ENCODE measurements at places on chromosomes 2 and 18.

DNA sequence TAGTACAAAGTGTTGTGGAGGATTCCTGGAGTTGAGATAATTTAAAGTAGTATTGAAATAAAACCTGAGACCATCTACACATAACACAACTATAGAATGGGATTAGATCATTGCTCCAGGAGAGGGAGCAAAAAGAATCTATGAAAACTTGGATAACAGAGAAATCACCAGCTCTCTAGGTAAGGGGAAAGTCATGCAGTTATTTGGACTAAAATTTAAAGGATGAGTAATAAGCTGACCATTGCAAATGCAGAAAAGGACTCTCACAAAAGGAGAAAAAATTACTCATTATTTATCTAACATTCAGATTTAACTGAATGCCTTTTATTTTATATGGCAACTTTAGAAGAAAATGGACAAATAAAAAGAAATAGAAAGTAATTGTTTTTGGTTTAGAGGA lies 1399.8 kb upstream of the ACVR2A start:
- DNase-seq: no peak

DNA sequence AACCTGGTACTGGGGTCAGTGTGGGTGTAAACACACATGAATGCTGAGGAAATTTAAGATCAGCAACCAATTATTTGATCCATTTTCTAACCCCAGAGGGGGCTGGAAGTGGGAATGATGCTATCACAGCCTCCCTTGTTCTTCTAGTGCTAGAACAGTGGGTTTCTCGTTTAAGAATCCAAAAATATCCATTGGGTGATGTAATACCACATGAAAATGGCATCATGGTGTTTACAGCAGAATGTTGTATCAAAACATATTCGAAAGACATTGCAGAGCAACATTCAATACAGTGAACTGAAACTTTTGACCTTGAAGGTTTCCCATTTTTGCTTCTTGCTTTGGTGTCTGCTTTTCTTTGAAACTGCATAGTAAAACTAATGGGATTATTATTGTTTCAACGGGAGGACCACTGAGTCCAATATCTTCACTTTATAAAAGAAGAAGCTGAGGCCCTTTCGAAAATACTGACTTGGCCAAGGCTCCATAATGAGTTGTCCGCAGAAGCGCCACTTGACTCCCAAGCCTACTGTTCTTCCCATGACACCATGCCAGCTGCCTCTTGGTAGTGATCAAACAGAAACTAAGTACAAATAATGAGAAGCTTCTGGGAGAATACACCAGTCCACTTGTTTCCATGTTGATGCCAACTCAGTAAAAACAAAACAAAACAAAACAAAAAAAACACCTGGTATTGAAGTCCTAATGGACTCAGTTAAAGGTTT lies 106.1 kb downstream of the COLEC12 start:
- DNase-seq: no peak

DNA sequence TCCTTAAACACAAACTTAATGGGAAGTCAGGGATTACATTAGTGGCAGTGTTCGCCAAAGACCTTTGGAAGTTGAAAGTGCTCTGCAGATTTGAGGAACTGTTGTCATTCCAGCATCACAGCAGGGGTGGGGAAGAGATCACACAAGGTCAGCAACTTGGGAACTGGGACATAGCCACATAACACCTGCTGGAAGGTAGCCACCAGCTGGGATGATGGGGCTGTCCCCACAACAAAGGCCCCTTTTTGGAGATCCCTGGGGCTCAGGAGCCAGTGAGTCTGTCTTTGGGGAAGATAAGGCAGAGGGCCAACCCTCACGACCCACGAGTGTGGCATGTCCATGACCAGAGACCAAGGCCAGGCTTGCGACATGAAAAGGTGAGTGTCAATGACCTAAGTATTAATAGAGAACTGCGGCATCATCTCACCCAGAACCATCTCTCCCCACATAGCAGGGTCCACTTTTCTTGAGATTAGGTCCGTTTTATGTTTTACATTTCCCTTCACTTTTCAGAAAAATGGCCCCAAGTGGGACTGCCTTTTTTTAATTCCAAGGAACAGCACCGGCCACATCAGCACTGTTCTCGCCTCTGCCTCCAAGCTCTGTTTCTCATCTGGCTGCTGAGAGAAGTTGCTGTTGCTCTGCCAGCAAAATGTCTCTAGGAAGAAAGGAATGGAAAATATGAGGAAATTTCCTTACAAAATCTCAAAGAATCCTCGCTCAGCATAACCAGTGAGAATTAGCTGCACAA lies 106.9 kb downstream of the GFPT1 start:
- no peak for DNase-seq

DNA sequence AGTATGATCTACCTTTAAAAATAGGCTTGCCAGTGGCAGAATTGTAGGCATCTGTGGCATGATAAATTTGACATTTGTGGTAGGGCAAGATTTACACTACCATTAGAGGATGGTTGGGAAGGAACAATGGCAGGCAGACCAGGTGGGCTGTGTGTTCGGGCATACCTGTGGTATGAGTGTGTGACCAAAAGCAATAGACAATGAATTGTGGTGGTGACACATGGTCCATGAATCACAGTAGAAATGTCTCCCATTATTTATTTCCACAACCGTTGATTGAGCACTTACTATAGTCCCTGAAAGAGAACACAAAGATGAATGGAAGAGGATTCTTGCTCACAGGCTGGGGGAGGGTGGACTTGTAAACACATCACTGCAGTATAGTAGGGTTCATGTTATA lies 29.9 kb upstream of the RUFY4 start:
- no peak for DNase-seq

GRCh38 chr2:98538280-98539041 lies 69.9 kb downstream of the COA5 start:
- no peak for DNase-seq

DNA sequence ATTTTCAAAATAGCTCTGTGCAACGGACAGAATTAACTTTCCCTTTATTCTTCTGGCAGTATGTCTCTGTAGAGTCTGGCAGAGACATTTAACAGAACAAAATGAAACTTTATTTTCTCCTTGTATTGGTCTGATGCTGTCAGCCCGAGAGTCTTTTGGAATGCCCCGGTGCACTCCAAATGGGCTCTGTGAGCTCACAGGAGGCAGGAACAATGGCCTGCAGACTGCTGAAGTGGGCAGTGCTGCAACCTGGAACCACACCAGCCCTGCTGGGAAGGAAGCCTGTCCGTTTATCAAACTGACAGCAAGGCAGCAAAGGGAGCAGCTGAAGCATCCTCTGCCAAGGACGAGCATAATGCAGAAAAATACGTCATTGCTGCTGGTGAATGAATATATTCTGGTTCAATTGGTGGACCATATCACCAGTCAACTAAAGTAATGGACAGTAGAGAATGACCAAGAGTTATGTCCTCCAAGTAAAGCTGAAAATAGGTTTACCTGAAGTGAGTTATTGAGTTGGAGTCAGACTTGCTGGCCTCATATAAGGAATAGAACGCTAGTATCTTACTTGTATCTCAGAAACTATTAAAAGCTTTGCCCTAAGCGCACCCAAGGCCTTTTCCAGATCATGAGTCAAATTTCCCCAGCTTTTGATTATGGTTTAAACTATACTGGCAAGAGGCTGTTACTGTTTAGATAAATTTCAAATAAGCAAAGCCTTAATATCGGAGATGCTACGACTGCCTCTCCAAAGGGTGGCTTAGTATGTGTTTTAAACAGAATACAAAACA lies 207.6 kb upstream of the TANK start:
- no peak for DNase-seq

GRCh38 chr2:241324775-241325174 lies 9.1 kb downstream of the SEPTIN2 start:
- no peak for DNase-seq

DNA sequence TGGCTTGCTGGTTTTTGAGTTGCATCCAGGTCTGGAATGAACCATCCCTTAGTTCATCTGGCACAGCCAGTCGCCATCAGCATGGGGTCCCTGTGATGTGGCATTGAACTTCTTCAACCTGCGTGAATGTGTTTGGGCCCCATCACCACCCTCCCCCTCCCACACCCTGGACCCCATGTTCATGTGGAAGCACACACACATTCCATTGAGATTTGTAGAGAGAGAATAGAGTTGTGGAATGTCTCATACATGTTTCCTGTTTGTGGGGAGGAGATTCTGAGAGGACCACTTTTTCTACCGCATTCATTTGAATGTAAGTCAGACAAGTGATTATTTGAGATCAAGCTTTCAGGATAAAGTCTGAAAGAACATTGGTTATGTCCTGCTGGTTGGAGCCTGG lies 117.6 kb upstream of the EML6 start:
- DNase-seq: no peak

GRCh38 chr2:240226672-240227537 lies 86.4 kb upstream of the OTOS start:
- DNase-seq: no peak

- no peak for DNase-seq
These were observed 43.0 kb upstream of the CTLA4 start for GRCh38 chr2:203824603-203825002.

DNA sequence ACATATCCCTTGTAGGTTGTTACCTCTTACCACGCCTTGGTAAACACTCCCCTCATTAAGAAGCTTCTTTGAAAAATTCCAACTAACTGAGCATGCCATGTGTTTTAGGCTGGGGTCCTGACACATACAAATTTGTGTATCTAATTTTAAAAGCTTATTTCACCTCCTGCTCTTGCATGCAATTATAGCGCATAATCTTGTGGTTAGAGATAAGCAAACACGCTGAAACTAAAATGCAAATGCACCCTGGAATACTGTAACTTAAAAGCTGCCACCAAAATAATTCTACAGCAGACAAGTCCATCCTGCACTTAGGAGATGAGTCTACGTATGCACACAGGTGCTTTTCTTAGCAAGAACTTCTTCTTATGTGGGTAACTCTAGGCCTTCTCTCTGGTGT lies 990.2 kb downstream of the TSN start:
- no peak for DNase-seq

DNA sequence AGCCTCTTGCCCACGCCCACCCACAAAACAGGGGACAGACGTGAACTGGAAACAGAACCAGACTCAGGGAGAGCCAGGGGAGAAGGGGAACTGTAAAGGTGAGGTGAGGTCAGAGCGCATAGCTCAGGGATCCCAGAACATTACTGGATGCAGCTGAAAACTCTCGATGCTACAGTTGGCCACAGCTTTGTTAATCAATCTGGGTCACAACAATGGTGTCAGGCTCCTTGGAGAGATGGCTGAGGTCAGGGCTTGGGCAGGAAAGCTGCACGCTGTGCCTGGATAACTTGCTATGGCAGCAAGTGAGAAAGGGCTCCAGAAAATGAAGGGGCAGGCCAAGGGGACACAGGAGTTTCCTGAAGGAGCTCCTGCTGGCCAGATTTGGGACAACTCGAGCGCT lies 263.3 kb downstream of the TFCP2L1 start:
- no peak for DNase-seq

- DNase-seq: no peak
These were observed 124.5 kb downstream of the WDR7 start for GRCh38 chr18:56775701-56776100.

DNA sequence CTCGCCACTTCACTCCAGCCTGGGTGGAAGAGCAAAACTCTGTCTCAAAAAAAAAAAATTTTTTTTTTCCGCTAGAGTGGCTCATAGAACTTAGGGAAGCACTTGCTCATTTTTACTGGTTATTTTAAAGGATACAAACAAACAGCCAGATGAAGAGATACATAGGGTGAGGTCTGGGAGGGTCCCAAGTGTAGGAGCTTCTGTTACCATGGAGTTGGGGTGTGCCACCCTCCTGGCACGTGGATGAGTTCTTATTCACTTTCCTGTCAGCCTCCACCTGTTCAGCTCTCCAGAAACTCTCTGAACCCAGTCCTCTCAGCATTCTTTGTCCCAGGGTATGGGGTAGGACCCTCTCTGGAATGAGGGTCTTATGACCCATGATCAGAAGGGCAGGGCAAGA lies 4.9 kb upstream of the MAT2A start:
- DNase-seq: no peak

- no peak for DNase-seq
These were observed 28.1 kb downstream of the TCF7L1 start for GRCh38 chr2:85160966-85161960.

GRCh38 chr2:156083763-156084493 lies 248.6 kb downstream of the NR4A2 start:
- no peak for DNase-seq

DNA sequence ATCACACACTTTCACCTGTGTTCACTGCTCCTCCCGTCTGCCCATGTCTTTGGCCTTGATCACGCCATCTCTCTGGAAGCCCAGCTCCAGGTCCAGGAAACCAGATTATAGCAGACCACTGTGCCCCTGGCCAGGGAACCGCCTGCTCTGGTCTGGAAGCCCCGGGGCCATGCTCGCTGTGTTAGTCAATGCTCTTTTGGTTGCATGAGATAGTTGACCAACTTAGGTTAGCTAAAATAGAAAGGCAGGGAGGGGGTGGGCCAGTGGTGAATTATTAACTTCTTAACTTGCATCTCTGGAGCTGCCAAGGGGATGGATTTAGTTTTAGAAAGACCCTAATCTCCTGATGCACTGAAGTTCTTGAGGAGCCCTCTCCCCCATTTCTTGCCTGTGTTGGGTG lies 232.7 kb downstream of the AGAP1 start:
- DNase-seq: no peak

- no peak for DNase-seq
These were observed 54.0 kb upstream of the SCN1A start for GRCh38 chr2:166181813-166182154.
